ENCODE measurements at places on chromosomes 5 and 9.

- DNase-seq, result no peak
Observed at GRCh38 chr5:127892467-127893207, 189.4 kb downstream of the CCDC192 start.

- no peak for DNase-seq
Observed at GRCh38 chr5:41182666-41183065, 30.7 kb downstream of the C6 start.

DNA sequence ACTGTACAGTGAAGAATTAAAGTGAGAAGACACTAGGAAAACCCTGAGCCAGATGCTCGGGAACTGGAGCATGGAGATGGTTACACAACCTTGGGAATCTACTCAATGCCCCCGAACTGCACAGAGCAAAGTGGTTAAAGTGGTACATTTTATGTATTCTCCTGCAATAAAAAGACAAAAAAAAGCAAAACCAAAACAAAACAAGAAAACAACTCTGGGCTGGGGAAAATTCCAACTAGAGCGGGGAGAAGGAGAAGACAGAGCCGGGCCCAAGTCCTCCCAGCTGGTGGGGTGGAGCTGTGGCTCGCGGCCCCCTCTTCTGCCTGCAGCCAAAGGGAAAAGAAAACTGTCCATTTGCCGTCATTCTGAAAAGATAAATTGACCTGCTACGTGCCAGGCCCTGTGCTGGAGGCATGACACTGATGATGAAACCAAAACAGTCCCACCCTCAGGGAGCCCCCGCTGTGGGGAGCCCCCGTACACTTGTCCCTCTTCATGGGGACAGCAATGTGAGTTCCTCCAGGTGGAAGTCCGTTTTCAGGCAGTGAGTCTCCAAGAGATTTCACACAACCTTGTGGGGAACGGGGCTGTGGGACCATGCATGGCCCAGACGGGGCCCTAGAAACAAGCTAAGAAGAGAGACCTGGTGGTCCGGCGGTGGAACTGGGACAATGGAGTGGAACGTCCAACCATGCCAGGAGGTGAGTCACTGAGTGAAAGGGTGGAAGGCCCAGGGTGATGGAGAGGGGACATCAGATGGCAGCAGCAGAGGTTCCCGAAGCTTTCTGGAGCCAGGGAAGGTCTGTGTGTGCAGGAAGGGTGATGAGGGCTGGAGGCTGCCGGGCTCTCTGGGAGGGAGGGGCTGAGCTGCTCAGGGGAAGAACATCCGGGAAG is 114.8 kb upstream of the COL5A1 start:
- DNase-seq, result peak; percentile 39

- peak; percentile 54 for DNase-seq
Observed at GRCh38 chr9:133714606-133715294, 23.4 kb downstream of the SARDH start.

DNA sequence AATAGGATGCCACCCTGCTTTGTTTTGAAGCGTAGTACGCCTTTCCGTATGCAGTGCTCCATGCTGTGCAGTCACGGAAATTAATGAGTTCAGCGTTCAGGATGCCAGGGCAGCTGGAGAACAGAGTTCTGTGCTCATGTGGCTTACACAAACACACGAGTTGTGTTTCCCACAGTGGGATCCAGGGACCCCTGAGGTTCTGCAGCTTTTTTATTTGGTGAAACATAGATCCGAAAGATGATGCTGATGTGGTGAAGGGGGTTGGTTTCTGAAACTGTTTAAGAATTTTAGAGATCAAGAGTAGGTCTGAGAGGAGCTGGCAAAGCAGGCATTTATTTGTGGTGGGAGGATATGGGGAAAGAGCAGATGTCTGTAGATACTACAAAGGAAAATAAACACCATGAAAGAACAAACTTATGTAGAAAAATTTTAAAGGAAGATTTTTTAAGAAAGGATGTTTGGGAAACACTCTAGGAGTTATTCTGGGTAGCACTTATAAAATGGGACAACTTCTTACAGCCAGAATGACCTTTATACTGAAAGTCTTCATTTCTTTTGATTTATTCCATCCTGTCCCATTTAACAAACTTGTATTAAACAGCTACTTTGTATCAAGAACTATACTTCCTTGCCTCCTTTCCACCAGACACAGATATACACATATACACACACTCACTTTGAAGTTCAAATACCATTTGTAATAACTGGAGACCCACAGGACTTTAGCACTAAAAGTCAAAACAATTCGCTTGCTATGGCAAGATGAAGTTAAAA is 52.7 kb downstream of the ITGA1 start:
- DNase-seq, result peak; percentile 59

GRCh38 chr9:113580954-113581311 is 117.4 kb downstream of the RGS3 start:
- no peak for DNase-seq

DNA sequence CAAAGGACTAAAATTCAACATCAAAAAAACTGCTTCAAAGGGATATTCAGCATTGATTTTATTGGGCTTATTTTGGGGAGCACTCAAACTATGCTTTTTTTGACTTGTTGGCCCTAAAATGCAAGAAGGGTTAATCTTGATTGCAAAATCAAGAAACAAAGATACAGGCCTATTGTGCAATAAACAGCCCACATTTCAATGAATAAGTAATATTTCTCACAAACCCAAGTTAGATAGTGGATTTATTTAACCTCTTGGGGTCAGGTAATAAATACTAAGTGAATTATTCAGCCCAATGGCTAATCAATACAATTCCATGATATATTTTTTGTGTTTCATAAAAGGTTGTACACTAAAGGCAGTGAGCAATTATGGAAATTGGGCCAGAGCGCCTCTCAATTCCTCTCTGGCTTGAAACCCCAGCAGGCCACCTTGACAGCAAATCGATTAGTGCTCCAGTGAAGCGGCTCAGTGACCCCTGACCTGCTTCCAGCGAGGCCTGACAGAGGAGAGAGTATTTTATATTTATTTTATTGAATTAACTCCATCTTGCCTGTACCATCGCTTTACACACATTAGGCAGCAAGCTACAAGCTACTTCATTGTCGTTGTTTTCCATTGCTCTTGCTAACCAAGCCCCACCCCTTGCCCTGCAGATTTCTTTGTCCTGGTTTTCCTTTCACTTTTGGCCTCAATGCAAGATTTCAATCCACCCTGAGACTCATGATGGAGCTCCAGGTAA is 65.5 kb downstream of the EBF1 start:
- no peak for DNase-seq

DNA sequence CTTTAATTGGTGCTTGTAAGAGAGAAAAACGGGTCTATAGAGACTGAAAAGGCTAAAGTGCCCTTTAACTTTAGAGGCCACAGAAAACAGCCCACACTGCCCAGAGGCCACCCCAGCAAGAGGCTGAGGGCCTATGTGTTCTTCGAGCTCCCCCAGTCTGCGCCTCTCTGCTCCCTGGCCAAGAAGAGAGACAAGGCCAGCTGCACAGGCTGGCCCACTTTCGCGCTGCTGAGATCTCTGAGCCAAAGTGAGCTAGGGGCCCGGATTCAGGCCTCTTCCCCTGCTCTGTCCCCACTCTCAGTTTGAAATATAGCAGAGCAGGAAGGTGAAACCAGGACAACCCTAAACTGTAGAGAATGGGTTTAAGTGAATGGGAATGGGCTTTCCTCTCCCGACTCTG is 132.0 kb upstream of the TRIM32 start:
- DNase-seq, result peak; percentile 88

DNA sequence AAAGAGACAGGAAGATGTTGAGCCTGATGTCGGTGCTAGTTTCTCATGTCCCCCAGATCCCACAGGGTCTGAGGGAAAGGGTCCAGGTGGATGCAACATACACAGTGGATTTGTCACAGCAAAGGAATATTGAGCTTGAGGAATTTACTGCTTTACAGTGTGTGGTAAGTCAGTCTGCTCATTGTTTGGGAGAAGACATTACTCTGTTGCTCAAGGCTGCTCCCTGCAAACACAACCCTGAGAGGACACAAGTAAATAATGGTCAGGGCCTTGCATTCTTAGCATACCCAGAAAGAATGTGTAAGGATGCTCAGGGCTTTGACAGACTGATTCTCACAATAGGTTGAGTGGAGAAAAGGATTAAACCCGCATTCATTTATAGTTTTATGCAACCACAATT is 7.3 kb upstream of the MAN2A1 start:
- no peak for DNase-seq

DNA sequence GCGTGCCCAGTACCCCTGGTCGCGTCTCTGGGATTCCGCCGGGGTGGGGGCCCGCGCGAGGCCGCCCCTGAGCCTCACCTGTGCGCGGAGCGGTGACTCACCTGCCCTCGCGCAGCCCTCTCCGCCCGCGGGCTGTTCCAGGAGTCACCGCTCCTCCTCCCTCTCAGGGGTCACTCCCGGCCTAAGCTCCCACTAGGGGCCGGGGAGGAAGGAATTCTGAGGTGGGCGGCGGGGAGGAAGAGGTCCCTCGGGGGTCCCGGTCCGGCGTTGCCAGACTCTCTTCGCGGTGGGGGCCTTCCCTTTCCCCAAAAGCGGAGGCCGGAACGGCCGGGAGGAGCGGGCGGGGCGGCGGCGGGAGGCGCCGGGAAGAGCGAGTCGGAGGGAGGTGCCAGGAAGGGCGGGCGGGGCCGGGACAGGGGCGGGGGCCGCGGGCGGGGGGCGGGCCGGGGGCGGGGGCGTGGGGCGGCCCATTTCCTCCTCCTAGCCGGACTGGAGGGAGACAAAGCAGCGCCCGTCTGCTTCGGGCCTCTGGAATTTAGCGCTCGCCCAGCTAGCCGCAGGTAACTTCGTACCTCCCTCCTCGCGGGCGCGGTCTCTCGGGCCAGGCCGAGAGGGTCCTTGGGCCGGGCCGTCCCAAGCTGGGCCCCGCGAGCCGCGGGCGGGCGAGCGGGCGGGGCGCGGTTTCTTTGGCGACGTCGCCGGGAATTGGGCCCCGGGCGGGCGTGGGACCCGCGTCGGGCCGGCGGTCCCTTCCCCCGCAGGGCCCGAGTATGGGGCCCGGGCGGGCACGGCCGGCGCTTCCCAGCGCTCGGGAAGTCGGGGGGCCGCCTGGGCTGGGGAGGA is at the start of gene CTNNA1:
TSS of gene CTNNA1 (plus strand) at position 475 of the 843 bp plus-strand sequence. CDS start 28,500 bp downstream, outside the sequence.
- peak; percentile 89 for DNase-seq

DNA sequence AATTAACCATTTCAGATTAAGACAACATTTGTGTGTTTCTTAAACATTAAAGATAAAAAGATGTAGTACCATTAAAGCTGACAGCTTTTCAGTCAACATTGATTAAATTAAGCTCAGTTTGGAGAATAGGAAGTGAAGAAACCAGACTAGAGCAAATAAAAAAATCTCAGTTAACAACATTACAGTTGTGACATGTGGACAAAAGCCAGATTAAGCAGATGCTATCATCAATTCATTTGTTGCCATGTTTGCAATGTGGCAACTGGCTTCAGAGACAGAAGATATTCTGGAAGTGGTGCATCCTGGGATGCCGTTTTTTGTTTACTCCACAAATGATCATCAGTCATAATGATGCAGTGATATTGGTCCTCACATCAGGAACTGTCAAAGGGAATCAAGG is 70.3 kb upstream of the CNTLN start:
- no peak for DNase-seq

DNA sequence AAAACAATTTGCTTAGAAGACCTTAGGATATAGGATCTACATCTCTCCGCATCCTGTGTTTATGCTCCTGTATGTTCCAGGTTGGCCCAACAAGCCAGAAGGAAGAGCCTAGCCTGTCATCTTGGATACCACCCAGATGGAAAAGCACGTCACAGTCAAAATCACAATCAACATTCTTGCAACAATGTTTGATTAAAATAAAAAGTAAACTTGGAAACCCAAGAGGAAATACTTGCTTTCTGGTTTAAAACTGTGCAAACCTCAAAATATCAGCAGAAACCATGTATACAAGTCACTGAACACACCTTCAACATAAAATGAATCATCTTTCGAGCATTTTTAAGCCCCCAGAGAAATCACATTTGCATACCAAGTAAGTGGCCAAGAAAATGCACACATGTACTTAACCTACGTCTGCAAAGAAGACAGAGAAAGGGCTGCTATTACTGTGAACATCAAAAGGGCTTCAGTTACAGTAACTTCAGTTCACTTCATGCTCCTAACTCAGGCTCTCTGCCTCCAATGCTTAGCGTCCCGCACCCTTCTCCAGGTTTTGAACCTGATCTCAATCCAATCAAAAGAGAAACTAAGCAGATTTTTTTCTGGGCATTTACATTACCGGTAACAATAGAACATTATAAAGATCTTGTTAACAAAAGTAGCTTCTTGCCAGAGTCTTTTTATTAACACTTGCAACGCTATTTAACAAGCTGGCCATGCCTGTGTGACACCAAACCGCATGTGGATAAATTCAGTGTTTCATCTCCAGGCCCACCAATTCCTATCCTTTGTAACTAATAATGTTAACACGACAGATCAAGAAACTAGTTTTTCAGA is 1.3 kb downstream of the ENC1 start:
- no peak for DNase-seq

DNA sequence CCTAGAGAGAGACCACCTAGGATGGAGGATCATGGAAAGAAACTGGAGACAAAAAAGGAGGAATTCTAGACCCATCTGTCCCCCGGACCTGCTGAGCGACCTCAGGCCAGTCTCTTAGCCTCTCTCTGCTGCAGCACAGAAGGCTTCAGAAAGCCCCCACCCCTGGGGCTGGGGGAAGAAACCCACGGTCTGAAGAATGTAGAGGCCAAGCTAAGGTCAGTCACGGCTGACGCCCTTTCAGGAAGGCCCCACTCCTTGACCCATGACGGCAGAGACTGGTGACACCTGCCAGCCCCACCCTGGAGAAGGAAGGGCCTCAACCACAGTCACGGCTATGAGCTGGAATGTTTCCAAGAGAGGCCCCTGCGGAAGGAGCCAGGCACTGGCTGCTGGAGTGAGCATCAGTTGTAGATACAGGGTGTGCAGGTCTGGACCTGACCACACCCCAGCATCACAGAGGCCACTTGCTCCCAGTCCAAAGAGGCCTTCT is 120.5 kb upstream of the BOD1 start:
- no peak for DNase-seq

DNA sequence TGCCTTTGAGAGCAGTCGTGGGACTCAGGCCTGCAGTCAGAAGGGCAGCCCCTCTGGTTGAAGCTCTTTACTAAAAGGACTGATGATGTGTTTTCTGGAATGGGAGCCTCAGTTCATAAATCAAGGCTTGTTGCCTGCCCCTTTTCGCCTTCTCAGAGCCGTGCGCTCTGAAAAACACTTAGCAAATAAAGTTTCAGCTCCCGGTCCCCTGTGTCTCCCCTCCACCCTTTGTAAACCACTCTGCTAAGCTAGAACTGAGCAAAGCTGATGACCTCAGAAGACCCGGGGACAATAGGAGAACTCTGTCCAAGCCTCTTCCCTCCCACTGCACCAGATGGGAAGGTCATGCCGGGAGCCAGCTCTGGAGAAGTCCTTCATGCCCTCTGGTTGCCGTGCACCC is 39.3 kb upstream of the ADRA1B start:
- no peak for DNase-seq

DNA sequence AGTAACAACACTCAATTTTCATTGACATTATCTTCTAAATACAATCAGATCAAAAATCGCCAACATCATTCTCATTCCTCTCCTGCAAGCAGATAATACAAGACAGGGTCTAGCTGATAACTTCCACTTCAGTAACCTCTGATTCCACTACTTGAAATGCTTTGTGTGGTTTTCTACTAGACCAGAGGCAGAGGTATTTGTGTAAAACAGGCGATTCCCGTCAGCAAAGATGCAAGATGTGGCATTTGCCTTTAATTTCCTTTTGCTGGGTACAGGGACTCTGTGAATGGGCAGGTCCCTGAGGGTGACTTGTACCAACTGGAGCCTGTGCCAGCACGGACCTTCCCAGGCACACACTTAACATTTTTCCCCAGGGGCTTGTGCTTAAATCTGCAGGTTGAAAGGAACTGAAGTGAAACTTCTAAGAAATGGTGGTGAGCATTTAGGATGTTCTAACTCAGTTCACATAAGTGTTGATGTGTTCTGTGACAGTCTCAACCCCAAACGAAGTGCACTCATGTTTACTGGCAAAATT is 625.5 kb upstream of the WWC1 start:
- DNase-seq, result no peak

- DNase-seq, result no peak
Observed at GRCh38 chr9:127917603-127918002, 762 bp upstream of the ST6GALNAC4 start.

Measured in right hindlimb (tissue), 1 donor.